ENCODE measurements at places on chromosomes 4 and X.

DNA sequence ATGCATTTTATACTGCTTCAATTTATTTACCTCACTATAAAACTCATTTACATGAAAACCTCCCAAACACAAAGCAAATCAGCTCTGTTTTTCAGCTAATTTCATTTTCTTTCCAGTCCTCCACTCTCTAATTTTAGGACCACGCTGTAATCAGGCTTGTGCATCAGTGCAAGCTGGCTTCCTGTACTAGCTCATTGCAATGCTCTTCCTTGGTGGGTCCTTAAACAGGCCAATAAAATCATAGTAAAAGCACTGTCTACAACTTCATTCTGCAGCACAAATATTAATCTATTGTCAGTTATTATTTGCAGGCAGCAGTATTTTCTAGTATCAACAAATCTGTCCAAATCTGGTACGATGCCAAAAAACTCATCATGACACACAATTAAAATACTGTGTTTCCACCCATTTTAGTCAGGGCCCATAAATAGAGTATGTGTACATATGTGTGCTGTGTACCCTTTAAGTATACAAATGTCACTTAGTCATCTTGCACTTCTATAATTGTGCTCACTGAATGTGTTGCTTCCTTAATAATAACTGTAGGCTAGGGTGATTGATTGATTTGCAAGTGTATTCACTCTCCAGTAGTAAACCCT lies 178.2 kb upstream of the HCCS start:
- DNase-seq: no peak

GRCh38 chr4:6913350-6913905 lies 3.8 kb downstream of the TBC1D14 start:
- DNase-seq: no peak

DNA sequence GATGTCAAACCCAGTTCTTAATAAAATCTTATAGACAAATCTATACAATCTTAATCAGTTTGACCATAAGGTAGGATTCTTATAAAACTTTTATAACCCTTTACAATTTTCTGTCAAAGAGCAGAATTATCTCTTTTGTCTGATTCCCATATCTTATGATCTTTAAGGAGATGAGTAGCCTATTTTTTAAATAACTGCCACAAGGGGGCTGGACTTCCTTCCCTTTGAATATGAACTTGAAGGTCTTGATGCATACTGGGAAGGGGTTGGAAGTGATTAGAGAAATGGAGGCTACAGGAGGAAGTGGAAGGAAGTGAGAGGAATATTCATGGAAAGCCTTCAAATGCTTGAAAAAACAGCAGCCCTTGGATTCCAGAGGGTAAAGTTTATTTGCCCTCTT lies 111.1 kb downstream of the APOOL start:
- DNase-seq: no peak

DNA sequence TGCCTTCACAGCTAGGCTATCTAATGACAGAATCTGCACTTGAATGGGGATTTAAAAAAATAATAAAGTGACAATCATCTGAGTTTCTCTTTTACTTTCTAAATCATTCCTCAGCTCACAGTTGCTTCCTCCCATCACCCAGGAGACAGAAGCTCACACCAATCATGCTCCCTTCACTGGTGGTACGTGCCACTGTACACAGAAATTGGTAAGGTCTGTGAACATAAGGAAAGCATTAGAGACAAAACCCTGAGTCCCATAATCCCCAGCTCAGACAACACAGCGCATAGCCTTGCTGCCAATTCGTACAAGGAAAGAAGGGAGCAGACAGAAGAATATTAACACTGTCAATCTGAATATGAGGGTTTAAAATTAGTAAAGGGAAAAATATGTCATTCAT lies 133.1 kb downstream of the IDS start:
- DNase-seq: peak; percentile 35

DNA sequence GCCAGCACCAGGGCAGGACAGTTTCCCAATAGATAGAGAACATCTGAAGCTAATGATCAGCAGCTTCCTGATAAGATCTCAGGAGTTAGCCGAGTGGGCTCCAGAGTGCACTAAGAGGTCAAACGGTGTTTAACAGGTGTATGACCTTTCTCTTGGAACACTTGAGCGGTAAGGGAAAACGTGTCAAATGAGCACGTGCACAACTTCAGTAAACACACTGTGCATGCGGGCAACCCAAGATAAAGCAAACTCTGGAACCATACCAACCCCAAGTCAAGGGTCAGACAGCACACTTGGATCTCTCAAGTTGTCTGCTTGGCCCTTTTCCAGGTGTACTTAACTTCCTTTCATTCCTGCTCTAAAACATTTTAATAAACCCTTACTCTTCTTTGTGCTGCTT lies 1941.5 kb upstream of the PCDH10 start:
- no peak for DNase-seq

- DNase-seq: no peak
Measured at GRCh38 chr4:86928400-86929255, 6.2 kb upstream of the AFF1 start.

- DNase-seq: no peak
Measured at GRCh38 chr4:90220459-90220858, 93.3 kb downstream of the CCSER1 start.

GRCh38 chr4:106409901-106410889 lies 41.6 kb upstream of the GIMD1 start:
- DNase-seq: no peak

- no peak for DNase-seq
Measured at GRCh38 chr4:182246401-182247205, 3.4 kb downstream of the TENM3 start.

DNA sequence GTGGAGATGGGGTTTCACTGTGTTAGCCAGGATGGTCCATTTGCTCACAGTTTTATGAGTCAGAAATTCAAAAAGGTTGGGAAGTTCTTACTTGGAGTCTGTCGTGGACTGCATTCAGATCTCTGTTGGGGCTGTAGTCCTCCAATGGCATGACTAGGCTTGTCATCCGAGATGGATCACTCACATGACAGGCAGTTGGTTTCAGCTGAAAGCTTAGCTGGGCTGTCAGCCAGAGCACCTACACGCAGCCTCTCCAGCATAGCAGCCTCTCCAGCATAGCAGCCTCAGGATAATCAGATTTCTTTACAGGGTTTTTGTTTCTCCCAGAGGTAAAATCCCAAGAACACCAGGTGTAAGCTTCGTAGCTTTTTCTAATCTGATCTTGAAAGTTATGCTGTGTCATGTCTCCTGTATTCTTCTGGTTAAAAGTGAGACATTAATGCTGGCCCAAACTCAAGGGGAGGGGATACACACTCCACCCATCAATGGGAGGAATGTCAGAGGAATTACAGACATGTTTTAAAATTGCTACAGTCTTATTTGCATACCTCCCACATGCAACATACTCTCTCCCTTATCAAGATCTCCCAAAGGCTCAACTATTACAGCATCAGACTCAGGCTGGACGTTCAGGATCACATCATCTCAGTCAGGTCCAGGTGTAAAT lies 31.6 kb upstream of the SOD3 start:
- peak; percentile 51 for DNase-seq

DNA sequence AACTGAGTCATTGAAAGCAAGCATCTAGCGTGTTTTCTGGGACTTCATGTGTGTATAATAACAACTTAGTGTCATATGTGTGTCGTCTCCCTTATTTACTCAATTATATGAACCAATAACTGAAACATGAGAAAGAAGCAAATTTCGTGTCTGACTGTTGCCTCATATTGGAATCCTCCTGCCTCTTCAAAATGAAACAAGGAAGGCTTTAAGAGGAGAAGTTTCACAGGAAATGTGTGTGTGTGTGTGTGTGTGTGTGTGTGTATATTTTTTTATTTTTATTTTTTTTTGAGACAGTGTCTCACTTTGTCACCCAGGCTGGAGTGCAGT lies 145.8 kb upstream of the SFRP2 start:
- DNase-seq: no peak

DNA sequence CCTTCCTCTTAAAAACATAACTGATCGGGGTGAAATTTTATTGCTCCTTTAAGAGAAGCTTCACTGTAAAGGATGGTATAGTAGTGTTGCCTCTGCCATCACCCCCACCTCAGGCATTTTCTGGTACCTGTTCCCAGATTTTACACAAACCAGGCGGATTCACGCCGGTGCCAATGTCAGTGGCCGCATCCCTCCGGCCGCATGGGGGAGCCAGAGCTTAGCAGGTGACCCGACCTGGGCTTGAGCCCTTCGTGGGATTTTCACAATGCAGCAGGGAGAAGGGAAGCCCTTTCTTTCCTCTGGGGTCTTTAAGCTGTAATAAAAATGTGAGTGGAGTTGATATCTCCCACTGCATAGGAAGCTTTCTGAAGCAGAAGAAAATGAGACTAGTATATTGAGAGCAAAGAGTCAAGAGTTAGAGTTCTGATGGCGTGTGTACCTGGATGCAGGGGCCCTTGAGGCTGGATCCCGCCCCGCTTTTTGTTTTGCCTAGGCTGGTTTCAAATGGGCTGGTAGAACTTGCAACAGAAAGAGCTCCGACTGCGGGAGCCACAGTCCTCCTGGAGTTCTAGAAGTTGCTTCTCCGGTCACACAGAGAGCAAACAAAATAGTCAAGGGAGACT lies 59.4 kb downstream of the POLR2B start:
- DNase-seq: peak; percentile 83

DNA sequence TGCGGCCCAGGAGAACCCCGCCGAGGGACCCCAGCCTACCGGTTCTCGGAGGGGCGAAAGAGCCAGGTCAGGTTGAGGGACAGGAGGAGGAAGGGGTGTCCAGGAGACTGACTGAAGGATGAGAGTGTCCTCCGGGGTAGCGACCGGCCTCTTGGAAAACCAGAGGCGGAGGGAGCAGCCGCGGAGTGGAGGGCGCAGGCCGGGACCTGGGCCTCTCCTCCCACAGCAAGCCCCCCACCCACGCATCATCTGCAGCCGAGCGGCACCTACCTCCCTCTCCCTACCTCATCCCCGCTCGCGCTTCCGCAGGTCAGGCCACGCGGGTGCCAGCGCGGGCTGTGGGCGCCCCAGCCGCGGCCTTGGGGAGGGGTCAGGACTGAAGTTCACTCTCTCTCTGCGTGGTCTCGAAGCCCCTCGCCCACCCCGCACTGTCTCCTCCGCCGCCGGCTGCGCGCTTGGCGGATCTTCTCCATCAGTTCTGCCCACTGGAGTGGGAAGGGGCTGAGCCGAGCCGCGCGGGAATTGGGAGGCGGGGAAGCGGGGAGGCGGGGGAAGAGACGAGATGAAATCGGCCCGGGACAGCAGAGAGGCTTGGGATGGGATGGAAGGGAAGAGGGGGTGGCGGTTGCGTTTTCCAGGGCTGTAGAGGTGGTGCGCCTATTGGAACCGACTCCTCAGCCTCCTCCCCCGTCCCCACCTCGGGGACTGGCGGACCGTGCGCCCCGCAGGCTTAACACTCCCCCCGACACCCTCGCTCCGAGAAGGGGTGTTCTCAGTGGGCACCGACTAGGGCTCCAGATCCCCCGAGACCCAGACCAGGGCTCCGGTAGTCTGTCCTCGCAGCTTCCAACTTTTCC lies 1.8 kb downstream of the NLGN4X start:
- DNase-seq: peak; percentile 57

- no peak for DNase-seq
Measured at GRCh38 chrX:65596270-65597034, 61.9 kb upstream of the LAS1L start.

- DNase-seq: no peak
Measured at GRCh38 chr4:38091636-38092035, 131.4 kb downstream of the PTTG2 start.

DNA sequence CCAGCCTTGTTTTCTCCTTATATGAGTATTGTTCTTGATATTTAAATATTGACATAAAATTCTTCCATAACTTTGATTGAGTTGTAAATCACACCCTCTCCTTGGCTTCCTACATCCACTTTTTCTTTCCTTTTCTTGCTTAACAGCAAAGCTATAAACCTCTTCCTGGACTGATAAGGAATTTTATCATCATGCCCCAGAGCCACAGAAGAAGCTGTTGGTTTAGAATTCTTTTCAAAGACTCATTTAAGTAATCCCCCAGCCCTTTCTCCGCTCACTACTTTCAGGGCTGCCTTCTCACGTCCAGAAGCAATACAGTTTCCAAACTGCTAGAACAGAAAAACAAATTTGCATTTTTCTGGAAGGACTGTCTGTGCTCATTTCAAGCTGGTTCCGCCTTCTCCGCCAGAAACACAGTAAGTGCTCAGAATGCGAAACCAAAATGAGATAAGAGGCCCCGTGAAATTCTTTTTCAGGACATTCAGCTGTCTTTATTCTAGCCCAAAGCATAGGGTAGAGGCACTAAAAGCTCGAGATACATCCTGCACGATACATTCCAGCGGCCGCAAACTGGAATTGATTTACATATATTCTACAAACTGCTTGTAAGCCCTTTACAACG lies 849 bp downstream of the MID1 start:
- no peak for DNase-seq

- no peak for DNase-seq
Measured at GRCh38 chr4:26885912-26886274, 25.3 kb downstream of the STIM2 start.

DNA sequence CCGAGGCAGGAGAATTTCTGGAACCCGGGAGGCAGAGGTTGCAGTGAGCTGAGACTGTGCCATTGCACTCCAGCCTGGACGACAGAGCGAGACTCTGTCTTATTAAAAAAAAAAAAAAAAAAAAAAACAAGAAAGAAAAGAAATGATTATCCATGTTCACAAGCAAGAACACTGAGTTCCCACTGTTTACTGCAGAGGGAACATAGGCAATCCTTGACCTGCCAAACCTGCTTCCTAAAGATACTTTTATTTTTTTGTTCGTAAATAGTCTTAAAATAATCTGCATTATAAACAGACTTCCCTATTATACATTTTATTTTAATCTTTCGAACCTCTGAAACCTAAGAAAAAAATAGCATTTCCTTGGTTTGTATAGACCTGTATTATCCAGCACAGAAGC lies 50.6 kb upstream of the TBC1D14 start:
- DNase-seq: no peak

DNA sequence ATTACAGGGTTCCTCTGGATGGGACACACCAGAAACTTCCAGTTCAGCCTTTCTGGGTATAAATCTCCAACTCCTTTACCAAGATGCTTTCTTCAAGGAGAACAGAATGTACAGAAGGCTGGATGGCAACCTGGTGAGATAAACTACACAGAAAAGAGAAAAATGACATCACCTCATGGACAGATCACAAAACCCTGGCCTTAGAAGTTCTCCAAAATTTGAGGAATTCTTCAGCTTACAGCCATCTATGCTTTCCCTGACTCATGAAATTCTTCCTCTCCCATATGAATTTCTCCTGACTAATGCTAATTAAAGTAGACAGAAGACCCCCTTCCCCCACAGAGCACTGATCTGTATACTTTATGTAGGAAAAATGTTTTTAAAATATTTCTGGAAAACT lies 345.4 kb downstream of the STIM2 start:
- no peak for DNase-seq

GRCh38 chr4:150033901-150034300 lies 44.3 kb upstream of the DCLK2 start:
- no peak for DNase-seq

DNA sequence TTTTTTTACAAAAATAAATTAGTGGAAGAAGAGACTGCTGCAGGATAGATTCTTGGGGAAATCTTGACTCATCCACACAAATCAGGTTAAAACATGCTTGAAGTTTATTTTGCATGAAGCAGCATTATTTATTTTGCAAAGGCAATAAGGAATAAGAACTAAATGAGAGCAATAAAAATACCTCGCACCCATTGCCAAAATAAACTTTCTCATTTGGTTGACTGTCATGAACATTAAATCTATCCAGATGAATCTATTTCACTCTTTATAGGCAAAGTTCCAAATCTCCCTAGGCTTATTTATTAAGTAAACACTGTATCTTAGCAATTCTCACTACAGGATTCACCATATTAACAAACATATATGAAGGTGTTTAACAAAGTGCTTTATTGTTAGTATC lies 58.9 kb downstream of the HOPX start:
- DNase-seq: no peak

GRCh38 chrX:45154462-45154861 lies 46.2 kb downstream of the DIPK2B start:
- no peak for DNase-seq
